Hematopoietic multipotent progenitor cell treated with erythropoietin and hydrocortisone succinate and interleukin-3 and kit ligand, for 8 days (in vitro differentiated cells): ENCODE measurements at places on chromosomes 2 and 18.

DNA sequence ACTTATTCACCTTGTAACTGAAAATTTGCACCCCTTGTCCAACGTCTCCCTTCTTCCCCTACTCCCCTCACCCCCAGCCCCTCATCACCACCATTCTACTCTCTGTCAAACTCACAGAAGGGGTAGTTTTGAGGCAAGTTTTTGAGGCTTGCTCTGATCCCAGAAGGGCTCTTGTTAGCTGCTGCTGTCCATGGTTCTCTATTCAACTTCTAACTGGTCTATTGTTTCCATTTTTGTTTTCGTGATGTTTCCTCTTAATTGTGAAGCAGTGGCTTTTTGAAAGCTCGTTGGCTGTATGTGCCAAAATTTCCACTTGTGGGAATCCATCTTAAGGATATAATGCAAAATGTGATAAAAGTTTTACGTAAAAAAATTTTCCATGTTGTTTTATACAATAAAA lies 92.5 kb upstream of the CRACDL start:
- DNase-seq = no peak

GRCh38 chr2:139259422-139260051 lies 479.3 kb upstream of the NXPH2 start:
- DNase-seq = no peak

DNA sequence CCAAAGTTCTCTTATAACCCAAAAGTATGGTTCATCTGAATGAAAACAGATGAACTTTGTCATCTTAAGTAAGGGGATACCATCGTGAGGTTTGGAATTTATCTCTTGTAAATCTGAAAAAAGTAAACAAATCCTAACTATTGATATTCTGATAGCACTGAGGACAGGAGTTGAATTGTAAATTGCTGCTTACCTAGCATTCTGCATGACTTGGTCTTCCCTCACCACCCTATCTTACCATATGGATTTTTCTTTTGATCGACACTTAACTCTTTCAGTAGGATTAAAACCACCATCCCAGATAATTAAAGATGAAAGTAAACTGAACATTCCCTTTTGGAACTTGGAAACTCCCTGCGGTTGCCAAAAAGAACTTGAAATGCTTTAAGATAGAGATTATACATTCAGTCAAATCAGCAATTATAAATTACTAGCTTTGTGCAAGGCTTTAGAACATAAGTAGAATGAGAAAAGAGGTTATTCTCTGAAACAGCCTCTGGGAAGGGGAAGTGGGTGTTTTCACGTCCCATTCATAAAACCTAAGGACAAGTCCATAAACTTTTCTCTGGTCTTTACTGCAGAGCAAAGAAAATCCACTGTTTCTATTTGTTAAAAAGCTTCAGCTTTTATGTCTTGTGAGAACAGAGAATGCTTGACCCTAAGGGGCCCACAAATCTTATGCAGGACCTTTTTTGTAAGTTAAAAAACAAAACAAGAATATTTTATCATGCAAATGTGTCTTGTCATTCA lies 49.7 kb upstream of the ZNF397 start:
- no peak for DNase-seq

- DNase-seq = peak; percentile 68
Measured at GRCh38 chr18:77108001-77108692, 24.4 kb downstream of the MBP start.

DNA sequence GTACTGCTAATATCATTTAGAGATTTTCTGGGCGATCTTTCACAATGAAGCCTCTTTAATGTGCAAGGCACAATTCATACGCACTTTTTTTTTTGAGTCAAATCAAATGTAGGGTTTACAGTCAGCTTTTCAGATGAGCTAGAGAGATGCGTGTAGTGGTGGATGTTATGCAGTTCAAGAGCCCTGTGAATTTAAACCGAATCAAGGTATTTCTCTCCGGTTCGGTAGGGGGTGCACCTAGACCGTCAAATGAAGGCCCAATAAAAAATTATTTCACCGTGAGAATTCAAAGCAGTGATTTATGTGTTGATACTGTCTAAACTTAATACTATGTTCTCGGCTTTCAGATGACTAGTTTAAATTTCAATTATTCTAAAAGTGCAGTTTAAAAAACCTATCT lies 1.1 kb downstream of the PTH2R start:
- DNase-seq = peak; percentile 37

DNA sequence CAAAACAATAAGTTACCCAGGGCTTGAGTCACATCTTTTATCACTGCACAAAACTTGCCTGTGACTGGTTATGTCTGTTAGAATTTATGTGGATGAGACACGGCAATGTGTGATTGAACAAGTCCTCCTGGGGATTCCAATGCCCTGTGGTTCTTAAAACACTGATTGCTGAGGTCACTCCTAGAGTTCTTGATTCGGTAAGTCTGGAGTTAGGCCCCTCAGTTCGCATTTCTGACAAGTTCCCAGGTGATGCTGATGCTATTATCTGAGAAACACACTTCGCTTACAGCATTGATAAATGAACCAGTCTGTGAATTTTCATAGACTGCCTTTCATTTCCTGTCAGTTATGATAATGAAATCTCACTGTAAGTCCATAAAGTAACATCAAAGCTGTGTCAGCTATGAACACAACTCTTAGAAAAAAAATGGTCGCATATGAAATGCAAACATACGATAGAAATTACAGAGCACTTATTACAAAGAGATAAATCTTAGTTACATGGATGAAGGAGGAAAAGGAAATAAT lies 214.0 kb downstream of the DLGAP1 start:
- no peak for DNase-seq

DNA sequence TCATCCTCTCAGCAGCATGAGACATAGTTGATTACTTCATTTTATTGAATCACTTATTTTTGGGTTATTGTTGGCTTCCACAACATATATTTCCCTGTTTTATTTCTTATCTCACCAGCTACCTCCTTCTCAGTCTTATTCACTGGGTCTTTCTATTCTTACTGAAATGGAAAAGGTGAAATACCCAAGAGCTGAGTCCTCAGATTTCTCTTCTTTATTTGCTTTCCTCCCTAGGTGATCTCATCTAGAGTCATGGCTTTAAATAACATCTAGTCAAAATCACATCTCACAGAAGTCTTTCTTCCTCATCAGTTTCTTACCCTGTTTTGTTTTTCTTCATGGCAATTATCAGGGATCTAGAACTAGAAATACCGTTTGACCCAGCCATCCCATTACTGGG lies 105.0 kb upstream of the RBBP8 start:
- no peak for DNase-seq

- DNase-seq = no peak
Measured at GRCh38 chr2:232085164-232085563, 123.7 kb downstream of the DIS3L2 start.

DNA sequence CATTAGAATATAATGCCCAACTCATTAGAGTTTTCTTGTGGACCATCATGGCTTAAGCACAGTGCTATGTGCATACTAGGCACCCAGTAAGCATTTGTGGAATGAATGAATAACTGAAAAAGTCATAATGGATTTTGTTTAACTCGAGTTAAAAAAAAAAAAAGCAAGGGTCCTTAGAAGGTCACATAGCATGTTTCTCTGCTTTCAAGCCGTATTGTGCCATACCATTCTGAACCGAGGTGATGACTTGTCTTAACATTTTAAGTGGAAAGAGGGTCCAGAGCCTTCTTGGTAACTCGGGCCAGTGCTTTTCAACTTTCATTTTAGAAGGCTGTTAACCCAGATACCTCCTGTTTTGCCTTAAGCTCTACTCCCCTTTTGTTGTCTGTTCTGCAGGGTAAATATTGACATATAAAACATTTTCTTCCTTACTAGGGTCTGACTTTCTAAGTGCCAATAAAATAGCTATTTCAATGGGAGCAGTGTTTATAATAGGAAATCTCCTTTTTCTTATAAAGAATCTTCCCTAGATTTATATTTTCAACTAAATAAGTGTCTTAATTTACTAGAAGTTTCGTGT lies 787 bp upstream of the ADGRF3 start:
- DNase-seq = no peak

GRCh38 chr2:12597610-12598009 lies 119.1 kb upstream of the TRIB2 start:
- no peak for DNase-seq

DNA sequence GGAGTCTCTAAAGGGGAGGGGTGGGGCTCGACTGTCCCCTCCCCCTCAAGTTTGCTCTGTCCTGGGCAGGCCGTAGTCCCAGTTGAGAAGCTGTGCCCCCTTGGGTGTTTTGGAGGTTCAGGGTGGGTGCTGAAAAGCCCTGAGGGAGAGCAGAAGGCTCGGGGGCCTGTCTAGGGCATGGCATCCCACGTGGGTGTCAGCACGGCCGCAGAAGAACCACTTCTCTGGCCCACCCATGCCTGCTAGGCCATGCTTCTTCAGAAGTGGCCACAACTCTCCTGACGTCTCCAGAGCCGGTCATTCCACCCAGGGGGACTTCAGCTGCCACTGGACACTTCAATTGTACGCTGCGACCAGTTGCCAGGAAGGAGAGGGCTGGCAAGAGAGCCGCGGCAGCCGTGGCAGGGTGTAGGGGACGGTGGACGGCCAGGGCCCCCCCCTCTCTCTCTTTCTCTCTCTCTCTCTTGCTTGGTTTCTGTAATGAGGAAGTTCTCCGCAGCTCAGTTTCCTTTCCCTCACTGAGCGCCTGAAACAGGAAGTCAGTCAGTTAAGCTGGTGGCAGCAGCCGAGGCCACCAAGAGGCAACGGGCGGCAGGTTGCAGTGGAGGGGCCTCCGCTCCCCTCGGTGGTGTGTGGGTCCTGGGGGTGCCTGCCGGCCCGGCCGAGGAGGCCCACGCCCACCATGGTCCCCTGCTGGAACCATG lies at the start of gene INPP5D:
Gene INPP5D, plus strand, starts transcription at position 546 of the 704 bp plus-strand sequence. Its CDS starts 137 bp downstream, at position 683.
- peak; percentile 86 for DNase-seq

- peak; percentile 51 for DNase-seq
Measured at GRCh38 chr2:182763311-182763912, 47.4 kb downstream of the DNAJC10 start.

DNA sequence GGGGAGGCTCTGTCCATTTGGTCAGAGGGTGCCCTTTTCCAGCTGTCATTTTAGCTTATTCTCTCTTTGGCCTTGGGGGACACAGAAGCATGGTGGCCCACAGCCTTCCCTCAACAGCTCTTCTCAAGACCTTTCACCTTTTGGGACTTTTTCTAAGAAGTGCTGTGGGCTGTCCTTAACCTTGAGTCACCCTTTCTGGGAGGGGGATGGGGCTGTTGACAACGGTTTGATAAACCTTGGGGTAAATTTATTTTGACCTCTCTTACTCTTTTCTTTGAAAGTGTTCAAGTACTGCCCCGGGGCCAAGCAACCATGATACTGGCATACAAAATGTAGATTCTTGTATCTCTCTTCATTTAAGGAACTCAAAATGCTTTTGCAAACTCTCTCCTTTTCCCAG lies 13.7 kb downstream of the IGFBP5 start:
- DNase-seq = peak; percentile 6

DNA sequence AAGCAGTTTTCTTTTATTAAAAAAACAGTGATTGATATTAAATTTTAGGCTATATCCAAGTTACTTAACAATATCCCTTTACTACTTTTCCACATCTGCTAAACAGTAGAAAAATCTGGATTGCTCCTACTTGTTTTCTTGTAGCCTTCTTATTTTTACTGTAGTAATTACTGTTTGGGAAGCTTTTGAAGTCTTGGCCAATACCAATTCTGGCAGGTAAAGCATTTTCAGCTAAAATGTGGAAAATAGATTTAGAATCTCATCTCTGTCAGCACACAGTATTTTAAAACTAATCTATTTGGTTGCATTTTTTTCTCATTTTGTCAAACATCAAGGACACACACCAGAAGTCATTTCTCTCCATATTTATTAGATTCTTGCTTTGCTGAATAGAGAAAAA lies 1485.7 kb upstream of the PIK3C3 start:
- no peak for DNase-seq

GRCh38 chr18:58669731-58670378 lies 1.4 kb upstream of the MALT1 start:
- DNase-seq = no peak

GRCh38 chr2:105252271-105252670 lies 10.7 kb downstream of the GPR45 start:
- DNase-seq = no peak

DNA sequence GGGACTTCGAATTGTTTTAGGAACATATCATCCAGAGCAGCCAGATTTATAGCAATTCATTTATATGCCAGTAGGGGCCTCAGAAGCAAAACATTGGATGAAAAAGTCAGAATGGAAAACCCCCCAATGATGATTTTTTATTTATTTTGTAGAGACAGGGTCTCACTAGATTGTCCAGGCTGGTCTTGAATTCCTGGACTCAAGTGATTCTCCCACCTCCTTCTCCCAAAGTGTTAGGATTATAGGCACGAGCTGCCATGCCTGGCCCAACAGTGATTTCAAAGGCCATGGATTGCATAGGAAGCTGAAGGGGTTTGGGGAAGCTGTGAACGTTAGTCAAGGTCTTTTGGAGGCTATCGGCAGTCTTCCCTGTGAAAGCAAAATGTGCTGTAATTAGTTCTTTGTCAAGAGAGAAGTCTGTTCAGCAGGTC lies 21.9 kb upstream of the MCFD2 start:
- no peak for DNase-seq

- no peak for DNase-seq
Measured at GRCh38 chr2:160091381-160091780, 29.0 kb upstream of the PLA2R1 start.

DNA sequence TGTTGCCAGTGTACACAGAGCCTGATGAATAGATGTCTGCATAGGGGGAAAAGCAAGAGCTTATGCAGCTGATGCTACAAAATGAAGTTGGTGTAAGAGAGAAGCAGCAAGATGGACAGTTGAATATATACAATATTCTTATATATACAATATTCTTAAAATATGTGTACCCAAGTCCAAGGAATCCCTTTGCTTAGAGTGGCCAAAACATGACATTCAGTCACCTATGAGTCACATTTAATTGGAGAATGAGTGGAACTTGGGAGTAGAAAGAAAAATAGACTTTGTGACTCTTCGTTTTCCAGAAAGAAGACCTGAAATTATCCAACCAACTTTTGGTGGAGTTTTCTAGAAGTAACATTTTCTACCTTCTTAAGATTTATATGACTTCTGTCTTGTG lies 81.8 kb downstream of the SCN9A start:
- no peak for DNase-seq

DNA sequence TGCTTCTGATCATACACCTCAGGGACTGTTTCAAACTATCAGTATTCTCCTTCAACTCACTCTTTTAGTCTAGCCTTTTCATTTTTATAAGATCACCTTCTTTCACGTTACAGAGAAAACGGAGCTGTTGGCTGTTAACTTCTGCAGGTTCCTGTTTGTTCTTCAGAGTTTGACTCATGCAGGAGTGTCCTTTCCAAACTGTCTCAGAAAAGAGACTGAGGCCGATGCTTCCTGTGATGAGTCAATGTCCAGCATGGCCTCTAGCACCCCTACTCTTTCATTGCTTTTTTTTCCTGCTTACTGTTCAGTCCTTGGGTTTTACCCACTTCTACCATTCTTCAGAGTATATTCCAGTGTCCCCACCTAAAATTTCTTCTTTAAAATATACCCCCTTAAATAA lies 240.8 kb upstream of the RGPD4 start:
- DNase-seq = no peak

DNA sequence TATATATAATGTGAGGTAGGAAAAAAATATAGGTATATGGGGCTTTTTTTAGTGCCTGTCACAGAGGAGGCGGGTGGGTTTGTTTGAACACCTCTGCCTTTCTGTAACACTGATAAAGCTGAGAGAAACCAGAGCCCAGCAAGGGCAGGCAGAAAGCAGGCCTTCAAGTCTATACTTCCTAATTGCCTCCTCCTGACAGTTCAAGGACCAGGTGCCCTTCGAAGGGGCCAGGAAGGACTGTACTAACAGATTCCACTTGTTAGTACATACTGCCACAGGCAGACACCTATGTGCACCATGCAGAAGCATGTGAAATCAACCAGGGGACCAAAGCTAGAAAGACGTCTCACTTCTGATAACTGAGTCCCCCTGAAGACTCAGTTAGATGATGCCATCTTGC lies 13.8 kb downstream of the SLC1A4 start:
- no peak for DNase-seq
